ENCODE measurements at places on chromosomes 11 and 22.

GRCh38 chr11:125496529-125496857 lies 428 bp upstream of the FEZ1 start:
- no peak for DNase-seq

DNA sequence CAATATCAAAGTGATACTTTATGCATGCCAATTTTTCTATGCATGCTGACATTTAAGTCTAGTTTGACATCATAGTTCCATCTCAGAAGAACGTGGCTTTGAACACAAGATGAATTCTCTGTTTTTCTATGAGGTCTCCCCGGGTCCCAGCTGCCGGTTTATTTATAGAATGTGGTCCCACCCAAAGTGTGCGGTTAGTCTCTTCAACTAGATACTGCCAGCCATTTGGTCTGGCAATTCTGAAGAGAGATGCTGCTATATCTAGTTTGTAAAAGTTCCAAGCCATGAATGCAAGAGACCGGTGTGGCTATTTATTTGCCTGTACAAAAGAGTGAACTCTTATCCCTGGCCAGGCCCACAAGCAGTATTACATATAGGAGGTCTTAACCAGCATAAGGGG lies 9.2 kb downstream of the OR5A2 start:
- no peak for DNase-seq

- no peak for DNase-seq
These were observed 97.3 kb downstream of the ELP4 start for GRCh38 chr11:31606893-31607292.

DNA sequence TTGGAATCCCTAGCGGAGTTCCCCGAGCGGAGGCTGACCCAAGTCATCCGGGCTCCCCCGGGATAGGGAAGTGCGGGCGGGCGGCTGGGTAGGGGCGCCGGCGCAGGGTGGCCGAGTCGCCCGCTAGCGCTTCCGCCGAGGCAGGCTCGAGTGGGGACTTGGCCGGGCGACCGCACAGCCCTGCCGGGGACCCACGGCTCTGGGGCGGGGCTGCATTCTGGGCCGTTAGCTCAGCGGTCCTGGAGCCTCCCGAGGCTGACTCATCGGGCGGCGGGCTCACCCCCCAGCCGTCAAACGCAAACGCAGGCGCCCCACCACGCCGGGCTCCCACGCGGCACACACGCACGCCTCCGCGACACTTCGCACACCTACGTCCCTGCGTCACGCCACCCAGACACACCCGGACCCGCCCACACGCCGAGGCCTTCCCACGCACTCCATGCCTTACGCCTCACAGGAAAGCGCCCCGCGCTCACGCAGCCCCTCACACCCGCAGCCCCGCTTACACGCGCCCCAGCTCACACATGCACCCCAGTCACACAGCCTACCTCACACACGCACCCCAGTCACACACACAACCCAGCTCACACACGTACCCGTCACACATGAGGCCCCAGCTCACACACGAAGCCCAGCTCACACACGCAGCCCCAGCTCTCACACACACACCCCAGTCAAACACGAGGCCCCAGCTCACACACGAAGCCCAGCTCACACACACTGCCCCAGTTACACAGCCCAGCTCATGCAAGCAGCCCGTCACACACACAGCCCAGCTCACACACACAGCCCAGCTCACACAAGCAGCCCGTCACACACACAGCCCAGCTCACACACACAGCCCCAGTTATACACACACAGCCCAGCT lies 1.2 kb downstream of the PHLDB1 start:
- peak; percentile 52 for DNase-seq

- no peak for DNase-seq
These were observed at the start of gene ALDH3B2 for GRCh38 chr11:67674442-67674871. TSS of gene ALDH3B2 (minus strand) at chr11:67674623. CDS start at chr11:67666935, 7,688 bp downstream.

GRCh38 chr11:93820847-93821246 lies 29.6 kb downstream of the VSTM5 start:
- no peak for DNase-seq

DNA sequence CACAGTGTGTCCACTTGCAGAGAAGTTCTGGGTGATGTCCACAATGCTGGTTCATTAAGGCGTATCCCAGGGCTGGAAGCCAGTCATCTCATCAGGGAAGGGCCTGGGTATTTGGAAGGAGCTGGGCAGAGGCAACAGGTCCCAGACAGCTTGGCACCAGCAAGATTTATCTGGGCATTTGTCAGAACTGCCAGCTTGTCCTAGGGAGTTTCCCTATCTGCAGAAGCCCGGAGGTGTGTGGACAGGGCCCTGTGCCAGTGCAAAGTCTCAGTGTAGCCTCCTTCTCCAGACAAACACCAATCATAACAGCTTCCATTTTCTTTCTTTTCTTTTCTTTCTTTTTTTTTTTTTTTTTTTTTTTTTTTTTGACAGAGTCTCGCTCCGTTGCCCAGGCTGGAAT lies 125.3 kb upstream of the TIMP3 start:
- DNase-seq: no peak

DNA sequence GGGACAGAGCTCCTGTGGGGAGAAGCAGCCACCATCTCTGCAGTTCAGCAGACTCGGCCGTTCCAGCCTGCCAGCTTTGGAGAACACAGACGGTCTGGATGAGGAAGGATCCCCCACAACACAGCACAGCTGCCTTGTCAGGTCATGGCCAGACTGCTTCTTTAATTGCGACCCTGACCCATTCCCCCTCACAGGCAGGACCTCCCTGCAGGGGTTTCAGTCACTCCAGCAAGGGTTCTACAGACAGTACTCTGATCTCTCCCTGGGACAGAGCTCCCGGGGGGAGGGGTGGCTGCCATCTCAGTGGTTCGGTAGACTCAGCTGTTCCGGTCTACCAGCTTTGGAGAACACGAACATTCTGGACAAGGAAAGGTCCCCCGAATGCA lies 173.5 kb downstream of the TTC28 start:
- DNase-seq: no peak

GRCh38 chr11:125274309-125274708 lies 109.8 kb downstream of the PKNOX2 start:
- no peak for DNase-seq

- no peak for DNase-seq
These were observed 9.2 kb downstream of the KCNC1 start for GRCh38 chr11:17743808-17744119.

DNA sequence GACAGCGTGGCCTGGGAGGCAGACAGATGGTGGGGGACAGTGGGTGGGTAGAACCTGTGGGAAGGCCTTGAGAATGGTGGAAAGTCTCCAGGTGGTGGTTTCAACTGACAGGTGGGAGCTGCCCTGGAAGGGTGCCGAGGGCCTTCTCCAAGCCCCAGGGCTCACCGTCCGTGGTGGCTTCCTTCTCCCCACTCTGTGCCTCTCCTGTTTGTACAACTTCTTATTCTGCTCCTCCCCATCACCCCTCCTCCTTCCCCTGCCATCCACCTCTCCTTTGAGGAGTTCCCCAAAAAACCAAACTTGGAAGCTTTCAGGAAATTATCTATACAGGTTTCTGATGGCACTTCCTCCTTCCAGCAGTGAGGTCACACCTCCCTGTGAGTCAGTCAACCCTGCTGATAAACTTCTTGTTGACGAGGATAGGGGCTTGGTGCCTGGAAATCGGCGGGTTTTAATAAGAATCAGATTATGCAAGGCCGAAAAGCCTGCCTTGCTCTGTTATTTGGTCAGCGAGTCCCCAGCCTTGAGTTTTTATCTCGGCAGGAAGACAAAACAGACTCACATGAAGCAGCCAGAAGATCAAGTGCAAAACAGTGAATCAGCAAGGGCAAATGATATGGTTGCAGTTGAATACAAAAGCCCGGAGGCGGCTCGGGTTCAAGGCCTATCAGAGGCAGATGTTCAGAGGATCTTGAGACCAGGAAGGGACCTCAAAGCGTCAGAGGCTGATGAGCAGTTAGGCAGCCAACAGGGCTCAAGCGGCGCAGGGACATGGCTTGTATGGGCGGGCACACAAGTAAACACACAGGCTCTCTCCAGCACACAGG lies 9.5 kb upstream of the ST3GAL4 start:
- DNase-seq: no peak

GRCh38 chr11:115674176-115674936 lies 170.1 kb upstream of the CADM1 start:
- no peak for DNase-seq

DNA sequence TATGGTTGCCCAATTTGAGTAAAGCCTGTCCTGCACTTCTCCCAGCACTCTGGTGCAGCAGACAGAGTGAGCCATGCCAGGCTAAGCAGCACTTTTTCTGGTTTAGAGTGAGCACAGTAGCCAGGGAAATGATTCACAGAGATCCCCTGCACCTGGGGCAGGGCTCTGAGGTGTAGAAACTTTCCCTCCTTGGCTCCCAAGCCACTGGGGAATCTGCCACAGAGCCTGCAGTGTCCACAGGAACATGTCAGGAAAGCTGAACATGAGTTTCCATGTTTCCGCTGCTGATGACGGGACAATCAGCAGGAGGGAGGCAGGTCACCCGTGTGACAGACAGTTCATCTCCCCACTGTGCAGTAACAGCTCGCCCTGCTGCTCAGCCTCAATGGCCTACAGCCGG lies 429.9 kb upstream of the B3GAT1 start:
- no peak for DNase-seq

DNA sequence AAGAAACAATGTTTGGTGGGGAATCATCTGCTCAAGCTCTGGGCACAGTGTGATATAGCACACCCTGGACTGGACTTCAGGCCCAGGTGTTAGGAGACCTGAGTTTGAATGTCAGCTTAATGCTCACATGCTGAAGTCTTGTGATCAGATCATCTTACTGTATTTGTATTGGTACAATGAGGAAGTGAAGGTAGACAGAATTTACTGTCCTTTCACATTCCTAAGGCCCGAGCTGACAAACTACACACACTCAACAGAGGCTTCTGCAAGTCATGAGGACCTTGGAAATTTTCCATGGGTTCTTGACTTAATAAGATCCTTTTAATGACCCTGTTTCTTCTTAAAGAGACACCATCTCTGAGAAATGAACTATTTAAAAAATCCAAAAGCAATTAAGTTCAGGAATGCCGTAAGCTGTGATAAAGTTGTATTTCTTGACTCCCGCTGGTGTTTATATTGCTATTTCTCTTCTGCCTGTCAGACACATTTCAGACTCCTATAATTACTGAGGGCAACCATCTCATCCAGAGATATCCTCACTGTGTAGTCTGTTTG lies 802.0 kb downstream of the DLG2 start:
- no peak for DNase-seq

- DNase-seq: no peak
These were observed 417.8 kb upstream of the CCDC179 start for GRCh38 chr11:23278121-23278520.

DNA sequence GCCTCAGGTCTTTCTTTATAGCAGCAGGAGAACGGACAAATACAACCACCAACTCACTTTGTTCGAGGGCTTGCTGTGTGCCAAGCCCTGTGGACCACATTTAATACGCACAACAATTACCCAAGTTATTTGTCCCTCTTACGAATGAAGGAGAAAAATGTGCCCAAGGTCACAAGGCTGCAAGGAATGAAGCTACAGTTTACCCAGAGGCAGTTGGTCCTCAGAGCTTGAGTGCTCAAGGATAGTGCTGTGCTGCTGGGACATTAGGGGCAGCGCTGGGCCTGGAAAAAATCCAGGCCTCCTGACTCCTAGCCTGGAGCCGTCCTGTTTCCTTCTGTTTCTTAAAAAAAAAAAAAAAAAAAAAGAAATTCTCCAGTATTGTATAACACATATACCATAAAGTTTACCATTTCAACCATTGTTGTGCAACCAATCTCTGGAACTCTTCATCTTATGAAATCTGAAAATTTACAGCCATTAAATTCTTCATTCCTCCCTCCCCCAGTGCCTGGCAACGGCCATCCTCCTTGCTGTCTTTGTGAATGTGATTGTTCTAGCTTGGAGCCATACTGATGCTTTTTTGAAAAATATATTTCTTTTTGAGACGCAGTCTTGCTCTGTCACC lies 1.0 kb upstream of the C11orf86 start:
- DNase-seq: no peak

DNA sequence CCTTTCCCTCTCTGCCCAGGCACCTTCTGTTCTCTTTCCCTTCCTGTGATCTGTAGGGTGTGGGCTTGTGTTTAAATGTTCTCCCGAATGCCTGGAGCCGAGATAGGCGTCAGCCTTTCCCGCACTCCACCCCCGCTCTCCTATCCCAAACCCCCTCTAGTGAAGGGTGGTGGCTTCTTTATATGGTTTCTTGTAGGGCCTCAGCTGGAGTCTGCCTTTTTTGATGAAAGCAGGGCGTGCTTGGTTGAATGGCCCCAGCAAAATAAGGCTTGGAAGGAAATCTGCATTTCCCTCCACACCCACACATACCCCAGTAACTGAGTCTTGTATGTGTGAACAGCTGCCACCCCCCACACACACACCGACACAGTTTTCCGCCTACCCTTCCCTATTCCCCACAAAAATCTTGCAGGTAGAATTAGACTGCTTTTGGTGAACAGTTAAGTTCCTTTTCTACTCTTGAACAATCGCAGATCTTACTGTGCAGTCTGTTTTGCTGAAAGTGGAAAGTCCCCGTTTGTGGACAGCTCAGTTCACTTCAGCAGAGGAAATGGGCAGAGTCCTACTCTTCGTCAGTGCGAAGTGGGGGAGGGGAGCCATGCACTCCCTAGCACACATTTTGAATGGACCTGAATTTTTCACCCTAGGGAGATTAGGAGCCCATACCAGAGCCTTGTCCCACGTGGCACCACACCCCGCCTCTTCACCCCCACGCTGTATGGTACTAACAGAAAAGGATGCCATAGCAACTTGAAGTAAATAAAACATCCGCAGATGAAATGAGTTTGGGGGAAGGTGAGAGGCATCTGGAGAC lies 25.5 kb upstream of the GRK2 start:
- DNase-seq: peak; percentile 79

DNA sequence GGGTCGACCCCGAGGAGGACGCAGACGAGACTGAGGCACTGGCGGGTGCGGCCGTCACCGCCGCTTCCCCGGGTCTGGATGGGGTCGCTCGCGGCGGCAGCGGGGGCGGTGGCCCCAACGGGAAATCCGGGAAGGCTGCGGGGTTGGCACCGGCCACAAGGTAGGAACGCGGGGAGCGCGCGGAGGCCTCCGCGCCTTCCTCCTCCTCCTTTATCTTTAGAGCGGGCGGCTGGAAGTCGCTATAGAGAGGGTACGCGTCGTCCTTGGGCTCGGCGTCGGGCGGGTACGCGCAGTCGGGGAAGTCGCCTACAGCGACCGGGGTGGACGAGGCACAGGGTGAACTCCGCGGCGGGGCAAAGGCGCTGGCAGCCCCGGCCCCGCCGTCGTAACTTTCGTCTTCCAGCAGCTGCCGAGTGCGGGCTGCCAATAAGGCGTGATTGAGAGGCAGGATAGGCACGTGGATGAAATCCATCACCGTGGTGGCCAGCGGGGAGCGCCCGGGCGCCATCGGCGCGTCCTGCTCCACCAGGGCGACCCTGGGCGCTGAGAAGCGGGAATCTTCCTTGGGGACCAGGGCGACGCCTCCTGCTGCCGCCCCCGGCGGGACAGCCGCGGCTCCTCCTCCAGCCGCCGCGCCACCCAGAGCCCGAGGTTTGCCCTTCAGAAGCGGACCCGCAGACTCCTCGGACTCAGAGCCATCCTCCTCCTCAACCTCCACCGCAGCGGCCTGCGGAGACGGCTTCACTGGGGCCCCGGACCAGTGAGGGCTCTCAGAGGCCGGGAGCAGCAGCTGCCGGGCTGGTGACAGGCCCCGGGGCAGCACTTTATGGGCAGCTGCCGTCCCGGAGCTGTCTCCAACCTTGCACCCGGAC lies 1.7 kb downstream of the PGR start:
- no peak for DNase-seq

- no peak for DNase-seq
These were observed 10.8 kb downstream of the TMEM258 start for GRCh38 chr11:61781585-61781984.

- no peak for DNase-seq
These were observed 315.9 kb upstream of the CCDC90B start for GRCh38 chr11:83601914-83602527.
